Natural killer cell (primary cell): ENCODE measurements at places on chromosomes 3 and 15. TPM values are rescaled to one million over a fixed set of nuclear protein-coding genes. Genes with fewer than 3 reads are reported as not detected.

HGD gene
- total RNA-seq = 0.80 TPM

ARNT2 gene
- total RNA-seq = not detected

KCNMB3 gene
- total RNA-seq = 1.4 TPM

ITPKA gene
- total RNA-seq = not detected

IL5RA gene
- total RNA-seq = 12.4 TPM

PRR20G gene
- not detected for total RNA-seq

CPLX3 gene
- not detected for total RNA-seq

CCR3 gene
- 1.5 TPM for total RNA-seq
